ENCODE measurements at places on chromosomes 7 and 10.

GRCh38 chr7:2843711-2844152 lies 376 bp downstream of the GNA12 start:
- H3K4me1 ChIP-seq, result peaks cover 30% of the 10 kb centered on the region
- peak overlapping the region; percentile 52 for H3K4me3 ChIP-seq
- DNase-seq, result no peak
- no peaks in the 10 kb centered on the region for H3K27me3 ChIP-seq
- H3K27ac ChIP-seq, result peak overlapping the region; percentile 75
- no peaks in the 10 kb centered on the region for H3K36me3 ChIP-seq

GRCh38 chr7:116552602-116553001 lies 27.8 kb downstream of the CAV1 start:
- 0 out of 2 replicates have a peak overlapping the region, but pooled peaks have one; percentile 31 for H3K27ac ChIP-seq
- H3K4me3 ChIP-seq, result no peak overlapping the region
- peaks cover 74% of the 10 kb centered on the region for H3K4me1 ChIP-seq
- peaks cover 37% of the 10 kb centered on the region for H3K36me3 ChIP-seq
- no peak for DNase-seq

- H3K4me3 ChIP-seq, result no peak overlapping the region
- no peaks in the 10 kb centered on the region for H3K27me3 ChIP-seq
- H3K36me3 ChIP-seq, result no peaks in the 10 kb centered on the region
- peak; percentile 89 for DNase-seq
Measured at GRCh38 chr7:73706126-73707044, 13.1 kb downstream of the STX1A start.

DNA sequence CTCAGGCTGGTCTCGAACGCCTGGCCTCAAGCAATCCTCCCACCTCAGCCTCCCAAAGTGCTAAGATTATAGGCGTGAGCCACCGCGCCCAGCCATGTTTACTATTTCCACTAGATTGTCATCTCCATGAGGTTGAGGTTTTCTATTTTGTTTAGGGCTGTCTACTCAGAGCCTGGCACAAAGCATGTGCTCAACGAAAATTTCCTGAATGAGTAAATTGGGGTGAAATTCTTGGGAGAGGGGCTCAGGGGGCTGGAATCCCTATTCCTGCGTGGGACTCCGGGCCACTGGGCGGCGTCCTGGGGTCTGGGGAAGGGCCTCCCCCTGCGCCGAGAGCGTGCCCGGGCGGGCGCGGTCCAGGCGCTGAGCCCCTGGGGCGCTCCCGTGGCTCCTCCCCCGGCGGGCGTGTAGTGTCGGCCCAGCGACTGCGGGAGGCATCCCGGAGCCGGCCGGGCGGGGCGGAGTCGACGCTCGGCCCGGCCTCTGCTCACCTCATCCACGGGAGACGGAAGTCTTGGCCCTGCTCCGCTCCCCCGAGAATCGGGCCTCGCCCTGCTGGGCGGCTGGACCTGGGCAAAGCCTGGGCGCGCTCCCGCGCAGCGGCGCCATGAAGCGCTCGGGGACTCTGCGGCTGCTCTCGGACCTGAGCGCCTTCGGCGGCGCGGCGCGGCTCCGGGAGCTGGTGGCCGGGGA lies at the start of gene HPS6:
Gene HPS6 (plus strand): TSS at position 482 of the 693 bp plus-strand sequence. CDS start 126 bp downstream, at position 608.
- DNase-seq, result peak; percentile 47
- H3K4me3 ChIP-seq, result peak within 1 kb of the TSS; percentile 77
- peaks cover 20% of the 10 kb centered on the region for H3K4me1 ChIP-seq
- H3K27me3 ChIP-seq, result no peaks in the 10 kb centered on the region
- H3K27ac ChIP-seq, result peak within 1 kb of the TSS; percentile 88

DNA sequence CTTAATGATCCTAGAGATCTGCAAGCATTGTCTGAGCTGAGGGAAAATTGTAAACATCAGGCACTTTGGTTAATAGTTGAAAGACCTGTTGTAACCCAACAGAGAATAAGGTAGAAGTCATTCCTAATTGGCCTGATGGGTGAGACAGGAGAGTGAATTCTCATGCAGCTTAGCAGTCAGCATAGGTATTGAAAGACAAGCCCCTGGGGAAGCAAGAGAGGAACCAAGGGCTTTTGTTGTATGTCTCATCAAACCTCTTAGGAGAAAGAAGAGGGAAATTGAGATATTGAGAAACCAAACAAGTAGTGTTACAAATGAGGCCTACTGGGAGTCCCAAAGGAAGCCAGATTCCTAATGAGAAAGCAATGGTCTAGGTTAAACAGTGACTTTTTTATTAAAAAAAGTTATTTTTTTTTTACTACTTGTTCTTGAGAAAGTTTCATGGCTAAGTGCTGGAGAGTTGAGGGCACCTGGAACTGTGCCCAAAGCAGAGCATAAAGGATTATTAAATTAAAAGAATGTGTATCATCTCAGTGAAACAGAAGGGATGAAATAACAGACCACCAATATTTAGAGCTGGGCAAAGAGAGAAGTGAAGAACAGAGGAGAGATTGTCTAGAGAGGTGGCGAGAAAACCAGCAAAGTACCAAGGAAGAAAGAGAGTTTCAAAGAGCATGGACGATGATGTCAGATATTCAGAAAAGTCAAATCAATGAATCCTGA lies 168.9 kb downstream of the CDK14 start:
- H3K4me3 ChIP-seq, result no peak overlapping the region
- no peaks in the 10 kb centered on the region for H3K36me3 ChIP-seq
- DNase-seq, result no peak
- H3K27me3 ChIP-seq, result no peaks in the 10 kb centered on the region
- no peaks in the 10 kb centered on the region for H3K4me1 ChIP-seq
- H3K27ac ChIP-seq, result no peak overlapping the region

DNA sequence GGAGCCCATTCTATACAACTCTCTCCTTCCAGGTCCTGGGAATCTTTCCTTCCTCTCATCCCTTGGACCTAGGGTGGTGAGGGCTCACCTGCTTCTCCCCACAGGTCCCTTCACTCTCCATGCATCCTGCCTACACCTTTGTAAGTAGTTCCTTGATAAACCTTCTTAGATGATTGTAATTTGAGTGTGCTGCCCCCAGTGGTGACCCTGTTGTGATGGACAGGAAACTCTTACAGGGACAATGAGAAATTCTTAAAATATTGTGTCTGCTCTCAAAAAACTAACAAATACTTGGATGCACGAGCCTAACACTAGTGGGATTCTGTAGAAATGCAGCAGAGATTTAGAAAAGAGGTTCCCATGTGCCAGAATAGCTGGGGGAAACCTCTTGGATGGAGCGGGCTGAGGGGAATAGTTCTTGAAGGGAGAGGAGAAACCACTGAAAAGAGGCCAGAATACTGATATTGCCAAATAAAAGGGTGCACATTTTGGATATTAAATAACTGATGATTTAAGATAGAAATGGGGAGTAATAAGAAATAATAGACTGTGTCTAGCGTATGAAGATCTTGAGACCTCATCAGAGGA lies 6.7 kb upstream of the PAXIP1 start:
- H3K4me3 ChIP-seq, result no peak overlapping the region
- peaks cover 4% of the 10 kb centered on the region for H3K4me1 ChIP-seq

GRCh38 chr7:33108554-33109004 lies 625 bp downstream of the RP9 start:
- DNase-seq, result no peak
- no peaks in the 10 kb centered on the region for H3K27me3 ChIP-seq
- no peaks in the 10 kb centered on the region for H3K36me3 ChIP-seq
- H3K27ac ChIP-seq, result peak overlapping the region; percentile 78

- no peaks in the 10 kb centered on the region for H3K27me3 ChIP-seq
- no peak for DNase-seq
- H3K36me3 ChIP-seq, result no peaks in the 10 kb centered on the region
- no peak overlapping the region for H3K27ac ChIP-seq
Measured at GRCh38 chr10:7967035-7967434, 87.5 kb upstream of the GATA3 start.

DNA sequence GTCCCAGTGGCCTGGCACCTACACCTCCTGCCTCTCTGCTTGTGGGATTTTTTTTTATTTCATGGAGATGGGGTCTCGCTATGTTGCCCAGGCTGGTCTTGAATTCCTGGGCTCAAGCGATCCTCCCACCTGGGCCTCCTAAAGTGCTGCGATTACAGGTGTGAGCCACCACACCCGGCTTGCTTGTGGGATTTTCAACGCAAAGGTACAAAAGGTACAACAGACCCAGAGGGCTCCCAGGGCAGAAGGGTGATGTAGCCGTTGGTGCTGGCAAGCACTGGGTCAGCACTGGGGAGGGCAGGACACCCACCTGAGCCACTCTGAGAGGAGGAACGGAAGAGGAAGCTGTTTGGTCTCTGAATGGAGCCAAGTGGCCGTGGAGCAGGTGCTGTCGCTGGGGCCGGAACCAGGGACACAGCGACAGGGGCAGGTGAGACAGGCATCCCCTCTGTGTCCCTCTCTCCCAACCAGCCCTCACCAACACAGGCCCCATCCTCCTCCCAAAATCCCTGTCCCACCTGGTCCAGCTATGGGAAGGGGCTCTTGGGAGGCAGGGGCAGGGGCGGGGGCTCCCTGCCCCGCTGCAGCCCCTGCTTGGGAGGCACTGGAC lies 2.8 kb upstream of the SAP25 start:
- H3K36me3 ChIP-seq, result peaks cover 4% of the 10 kb centered on the region
- no peaks in the 10 kb centered on the region for H3K27me3 ChIP-seq
- H3K4me3 ChIP-seq, result no peak overlapping the region
- H3K27ac ChIP-seq, result no peak overlapping the region
- no peak for DNase-seq

- H3K4me3 ChIP-seq, result no peak overlapping the region
- H3K4me1 ChIP-seq, result no peaks in the 10 kb centered on the region
- H3K27ac ChIP-seq, result no peak overlapping the region
- no peak for DNase-seq
Measured at GRCh38 chr7:25369786-25370185, 141.5 kb upstream of the NPVF start.

DNA sequence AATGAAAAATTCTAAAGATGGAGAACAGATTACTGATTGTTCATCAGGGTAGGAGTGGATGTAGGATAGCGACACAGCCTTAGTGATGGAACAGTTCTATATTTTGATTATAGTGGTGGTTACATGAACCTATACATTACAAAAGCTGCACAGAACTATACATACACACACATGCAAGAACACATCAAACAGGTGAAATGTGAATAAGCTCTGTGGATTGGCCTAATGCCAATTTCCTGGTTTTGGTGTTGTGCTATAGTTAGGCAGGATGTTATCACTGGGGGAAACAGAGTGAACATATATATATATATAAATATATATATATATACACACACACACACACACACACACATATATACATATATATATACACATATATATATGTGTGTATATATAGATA lies 76.4 kb upstream of the PIK3CG start:
- no peaks in the 10 kb centered on the region for H3K4me1 ChIP-seq
- no peak overlapping the region for H3K4me3 ChIP-seq
- H3K27me3 ChIP-seq, result no peaks in the 10 kb centered on the region

DNA sequence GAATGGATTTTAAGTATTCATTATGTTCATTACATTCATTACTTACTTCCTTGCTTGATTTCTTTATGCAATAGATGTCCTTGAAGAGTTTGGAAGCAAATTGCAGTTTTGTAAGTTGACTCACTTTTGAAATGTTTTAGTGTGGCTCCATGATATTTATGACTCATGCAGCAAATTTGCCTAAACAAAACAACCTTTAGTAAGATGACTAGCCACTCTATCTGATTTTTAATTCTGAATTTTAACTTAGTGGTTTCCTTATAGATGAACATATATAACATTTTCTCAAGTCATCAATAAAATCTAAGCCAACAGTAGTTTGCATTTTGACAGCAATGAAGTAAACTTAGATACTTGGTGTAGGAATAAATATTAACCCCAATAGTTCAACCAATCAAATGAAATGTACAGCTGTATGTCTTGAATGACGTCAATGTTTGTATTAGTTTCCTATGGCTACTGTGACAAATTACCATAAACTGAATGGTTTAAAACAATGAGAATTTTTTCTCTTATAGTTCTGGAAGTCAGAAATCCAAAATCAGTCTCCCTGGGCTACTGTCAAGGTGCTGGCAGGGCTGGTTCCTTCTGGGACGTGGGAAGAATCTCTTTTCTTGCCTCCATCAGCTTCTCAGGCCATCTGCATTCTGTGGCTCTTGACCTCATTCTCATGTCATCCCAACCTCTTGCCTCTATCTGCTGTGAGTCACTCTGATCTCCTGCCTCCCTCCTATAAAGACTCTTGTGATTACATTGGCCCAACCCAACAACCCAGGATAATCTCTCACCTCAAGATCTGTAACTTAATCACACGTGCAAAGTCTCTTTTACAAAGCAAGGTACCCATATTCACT lies 73.4 kb downstream of the AHR start:
- no peaks in the 10 kb centered on the region for H3K36me3 ChIP-seq
- H3K4me1 ChIP-seq, result peaks cover 12% of the 10 kb centered on the region
- peak; percentile 98 for DNase-seq
- no peaks in the 10 kb centered on the region for H3K27me3 ChIP-seq
- H3K4me3 ChIP-seq, result no peak overlapping the region

- no peak overlapping the region for H3K4me3 ChIP-seq
- H3K36me3 ChIP-seq, result no peaks in the 10 kb centered on the region
- no peaks in the 10 kb centered on the region for H3K4me1 ChIP-seq
- DNase-seq, result no peak
Measured at GRCh38 chr10:88409236-88409635, 173.9 kb downstream of the RNLS start.

DNA sequence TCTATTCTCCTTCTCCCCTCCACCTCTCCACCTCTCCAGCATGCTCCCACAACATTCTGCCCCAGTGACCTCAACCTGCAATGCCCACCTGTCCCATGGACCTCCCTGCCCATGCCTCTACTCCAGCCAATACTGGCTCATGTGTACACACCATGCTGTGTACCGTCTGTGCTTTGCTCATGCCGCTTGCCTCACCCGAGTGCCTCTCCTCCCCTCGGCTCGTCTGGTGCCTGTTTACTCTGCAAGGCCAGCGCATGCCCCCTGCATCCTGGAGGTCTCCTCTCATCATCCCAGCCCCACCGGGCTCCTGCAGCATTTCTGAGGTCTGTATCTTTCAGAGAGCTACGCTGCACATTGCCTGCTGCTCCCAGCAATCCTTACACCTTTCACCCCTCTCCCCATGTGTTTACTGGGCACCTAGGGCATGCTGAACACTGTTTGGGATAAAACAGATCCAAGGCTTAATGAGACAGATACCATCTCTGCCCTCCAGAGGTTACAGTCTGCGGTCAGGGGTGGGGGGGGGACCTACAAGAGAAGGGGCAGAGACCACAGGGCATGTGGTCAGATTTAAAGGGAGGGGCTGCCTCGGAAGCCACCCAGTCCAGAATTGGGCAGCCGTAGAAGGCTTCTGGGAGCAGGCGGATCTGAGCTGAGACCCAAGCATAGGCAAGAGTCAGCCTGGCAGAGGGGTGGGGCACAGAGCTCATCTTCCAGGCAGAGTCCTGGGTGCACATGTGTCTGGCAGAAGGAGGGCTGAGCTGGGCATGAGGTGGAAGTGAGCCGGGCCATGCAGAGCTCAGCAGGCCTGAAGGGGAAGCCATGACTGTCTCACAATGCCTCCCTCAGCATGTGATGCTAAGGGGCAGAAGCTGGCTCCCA lies 29.6 kb upstream of the PSAP start:
- no peaks in the 10 kb centered on the region for H3K36me3 ChIP-seq
- H3K27me3 ChIP-seq, result no peaks in the 10 kb centered on the region
- no peak for DNase-seq
- no peak overlapping the region for H3K4me3 ChIP-seq
- H3K4me1 ChIP-seq, result peaks cover 61% of the 10 kb centered on the region
- peak overlapping the region; percentile 89 for H3K27ac ChIP-seq

Measured in Panc1 (cell line).